ENCODE measurements at places on chromosomes 1 and 21.

GRCh38 chr1:93111065-93111464, 32.0 kb downstream of the MTF2 start:
- no peak for DNase-seq

- no peak for DNase-seq
Measured at GRCh38 chr1:54876814-54877213, 10.2 kb downstream of the DHCR24 start.

GRCh38 chr21:39016740-39017315, 166.4 kb downstream of the PSMG1 start:
- DNase-seq: no peak

GRCh38 chr21:34158866-34159835, 85.8 kb downstream of the MRPS6 start:
- no peak for DNase-seq

DNA sequence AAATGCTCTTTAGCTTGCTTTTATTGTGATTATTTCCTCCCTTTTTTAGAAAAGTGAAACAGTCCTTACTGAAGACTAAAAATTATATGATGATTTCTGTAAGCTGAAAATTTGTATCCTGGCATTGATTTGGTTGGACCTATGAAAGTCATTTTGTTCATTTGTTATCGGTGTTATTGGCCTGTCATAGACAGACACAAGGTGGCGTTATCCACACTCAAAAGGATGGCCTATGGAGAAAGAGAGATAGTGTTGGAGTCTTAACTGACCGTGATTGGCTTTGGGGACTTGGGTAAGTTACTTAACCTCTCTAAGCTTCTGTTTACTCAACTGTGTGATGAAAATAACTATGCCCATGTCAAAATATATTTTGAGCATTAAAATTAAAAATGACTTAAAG, 203.6 kb upstream of the CHODL start:
- peak; percentile 69 for DNase-seq

DNA sequence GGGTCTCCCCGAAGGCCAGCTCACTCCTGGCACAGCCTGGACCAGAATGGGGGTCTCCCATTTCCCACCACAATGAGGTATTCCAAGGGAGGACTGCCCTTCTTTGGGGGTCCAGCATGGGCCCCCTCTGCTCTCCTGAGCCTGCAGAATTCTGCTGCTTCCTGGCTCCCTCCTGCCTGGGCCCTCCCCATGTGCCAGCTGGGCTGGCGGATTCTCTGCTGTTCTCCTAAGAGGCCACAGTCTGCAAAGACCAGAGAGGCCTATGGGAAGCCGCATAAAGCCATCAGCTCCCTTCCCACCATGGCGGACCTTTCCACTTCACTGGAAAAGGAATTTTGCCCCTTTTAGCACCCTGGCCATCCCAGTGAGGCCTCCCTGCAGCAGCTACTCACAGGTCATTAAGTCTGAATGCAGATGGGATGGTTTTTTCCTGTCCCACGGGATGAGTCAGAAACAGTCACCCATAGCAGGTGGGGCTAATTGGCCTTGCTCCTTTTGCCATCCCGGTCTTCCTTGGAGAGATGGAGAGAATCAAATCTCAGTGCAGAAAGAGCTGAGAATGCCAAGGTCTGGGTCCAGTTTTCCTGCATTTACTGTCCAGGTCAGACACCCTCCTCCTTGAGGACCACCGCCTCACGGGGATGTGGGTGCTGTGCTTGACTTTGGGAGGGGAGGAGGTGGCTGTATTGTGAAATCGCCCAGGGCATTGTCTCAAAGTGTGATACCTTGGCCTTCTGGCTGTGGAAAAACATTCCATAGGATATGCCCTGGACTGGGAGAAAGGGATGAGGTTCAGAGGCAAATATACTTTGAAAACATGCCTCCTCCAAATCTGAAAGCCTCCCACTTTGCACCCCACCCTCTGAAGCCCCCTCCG, 23.2 kb downstream of the MYBPH start:
- DNase-seq: no peak

DNA sequence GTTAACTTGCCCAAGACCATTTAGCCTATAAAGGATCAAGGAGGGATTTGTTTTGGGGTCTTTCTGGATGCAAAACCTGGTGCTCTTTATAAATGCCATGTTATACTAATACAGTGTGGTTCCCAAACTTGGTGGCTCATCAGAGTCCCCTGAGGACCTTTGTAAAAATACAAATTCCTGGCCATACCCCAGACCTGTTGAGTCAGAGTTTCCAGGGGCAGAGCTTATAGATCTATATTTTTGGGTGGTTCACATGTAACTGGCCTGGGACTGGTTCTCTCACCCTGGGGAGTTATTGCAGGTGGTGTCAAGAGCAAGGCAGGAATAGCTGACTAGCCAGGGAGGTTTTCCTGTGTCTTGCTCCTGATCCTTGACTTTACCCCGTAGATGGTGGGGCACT, 136.9 kb upstream of the HNRNPU start:
- DNase-seq: no peak

- DNase-seq: no peak
Measured at GRCh38 chr1:12296016-12296415, 66.2 kb downstream of the VPS13D start.

DNA sequence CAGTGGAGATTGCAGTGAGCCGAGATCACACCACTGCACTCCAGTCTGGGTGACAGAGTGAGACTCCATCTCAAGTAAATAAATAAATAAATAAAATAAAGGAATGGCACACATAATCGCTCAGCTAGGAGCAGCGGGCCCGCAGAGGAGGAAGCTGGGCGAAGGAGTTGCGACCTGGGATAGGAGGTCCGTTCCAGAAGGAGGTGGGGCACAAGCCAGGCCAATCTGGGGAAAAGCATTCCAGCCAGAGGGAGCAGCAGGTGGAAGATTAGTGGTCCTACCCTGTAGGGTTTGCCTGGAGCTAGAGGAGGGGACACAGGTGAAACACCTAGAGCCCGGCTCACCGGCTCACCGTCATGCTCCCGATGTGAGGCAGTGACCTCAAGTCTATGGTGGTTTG, 40.3 kb upstream of the CASZ1 start:
- DNase-seq: no peak

DNA sequence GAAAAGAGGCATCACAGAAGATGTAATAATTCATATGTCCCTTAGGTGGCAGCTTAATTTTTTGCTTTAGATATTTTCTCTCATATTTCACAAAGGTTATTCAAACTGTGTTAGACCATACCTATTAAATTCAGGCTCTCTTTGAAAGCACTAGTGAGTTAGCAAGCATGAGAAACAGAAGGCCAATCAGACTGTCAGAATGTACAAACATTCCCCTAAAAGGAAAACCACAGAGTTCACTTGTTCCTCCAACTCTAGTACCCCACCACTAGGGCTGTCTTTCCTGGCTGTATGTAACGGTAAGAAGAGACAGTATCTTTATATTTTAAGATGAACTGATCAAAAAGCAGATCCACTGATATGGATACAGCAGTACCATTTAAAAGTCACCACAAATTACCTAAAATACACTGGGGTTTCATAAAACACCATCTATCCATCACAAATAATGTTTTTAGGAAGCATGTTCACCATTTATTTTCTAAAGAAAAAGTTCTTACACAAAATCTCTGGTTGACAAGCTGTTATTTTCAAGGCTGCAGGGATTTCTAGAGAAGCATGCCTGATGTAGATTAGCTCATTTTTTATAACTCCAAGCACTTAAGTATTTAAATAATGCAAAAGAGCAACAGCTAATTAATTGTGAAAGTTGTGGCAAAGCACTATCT, 1.8 kb downstream of the ARPC5 start:
- DNase-seq: peak; percentile 62

- peak; percentile 23 for DNase-seq
Measured at GRCh38 chr1:204975568-204976235, 67.3 kb upstream of the CNTN2 start.

- DNase-seq: peak; percentile 85
Measured at GRCh38 chr21:41316200-41317062, at the start of gene FAM3B. FAM3B (plus strand) TSS chr21:41316801; CDS start chr21:41316880, 79 bp downstream.

- no peak for DNase-seq
Measured at GRCh38 chr1:77048615-77049005, 170.6 kb downstream of the PIGK start.

GRCh38 chr1:44941424-44942324, 44.7 kb downstream of the EIF2B3 start:
- DNase-seq: no peak

DNA sequence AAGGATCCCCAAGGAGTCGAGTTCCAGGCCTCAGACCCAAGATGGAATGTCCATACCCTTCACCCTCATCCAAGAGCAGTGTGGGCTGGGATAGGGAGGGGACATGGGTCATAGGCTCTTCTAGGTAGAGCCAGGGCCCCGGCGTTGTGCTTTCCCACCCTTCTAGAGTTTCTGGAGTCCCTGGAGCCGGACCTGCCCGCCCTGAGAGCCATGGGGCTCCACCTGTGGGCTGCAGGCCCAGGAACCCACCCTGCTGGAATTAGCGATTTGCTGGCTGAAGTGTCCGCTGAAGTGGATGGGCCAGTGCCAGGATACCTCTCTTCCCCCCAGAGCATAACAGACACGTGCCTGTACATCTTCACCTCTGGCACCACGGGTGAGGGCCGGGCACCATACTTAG, 1.1 kb downstream of the SLC27A3 start:
- peak; percentile 23 for DNase-seq

- DNase-seq: peak; percentile 5
Measured at GRCh38 chr1:53319296-53320101, 8.4 kb downstream of the LRP8 start.

- DNase-seq: no peak
Measured at GRCh38 chr1:36693161-36693525, 210.4 kb upstream of the CSF3R start.

DNA sequence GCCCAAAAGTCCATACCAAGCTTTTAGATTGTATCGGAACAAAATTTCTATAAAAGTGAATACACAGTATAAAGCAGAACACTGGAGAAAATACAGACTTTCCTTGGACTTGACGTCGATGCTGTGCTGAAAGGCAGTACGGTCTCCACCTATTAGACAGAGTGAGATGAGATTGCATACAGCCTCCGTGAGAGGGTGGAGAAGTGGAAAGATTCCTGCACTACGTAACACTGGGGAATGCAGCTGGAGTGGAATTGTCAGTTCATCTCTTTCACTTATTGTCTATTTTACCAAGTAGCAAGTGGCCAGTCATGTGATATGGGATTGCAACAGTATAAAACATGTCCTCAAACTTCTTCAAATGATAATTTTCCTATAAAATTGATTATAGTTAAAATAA, 209.5 kb downstream of the ZP4 start:
- DNase-seq: no peak
